CD4-positive, alpha-beta T cell treated with Interleukin-10 for 1 hour (primary cell): ENCODE measurements at places on chromosomes 3 and 15.

GRCh38 chr3:141406265-141406664, 38.0 kb downstream of the ZBTB38 start:
- DNase-seq = no peak

DNA sequence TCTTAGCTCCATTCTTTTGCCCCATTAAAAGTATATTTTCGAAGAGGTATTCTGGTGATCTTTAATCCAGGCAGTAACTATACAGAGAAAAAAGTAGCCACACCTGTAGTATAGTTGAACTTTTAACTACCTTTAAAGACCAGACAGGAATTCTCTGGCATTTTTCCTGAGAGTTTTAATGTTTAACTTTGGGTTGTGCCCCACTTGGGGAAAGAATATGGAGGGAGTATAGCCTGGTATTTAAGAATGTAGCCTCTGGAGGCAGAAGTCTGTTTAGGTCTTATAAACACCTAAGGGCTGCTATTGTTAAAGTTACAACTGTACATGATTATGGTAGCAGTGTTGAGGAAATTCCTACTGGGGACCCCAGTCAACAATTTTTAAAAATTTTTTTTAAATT, 19.3 kb downstream of the C3orf85 start:
- no peak for DNase-seq

GRCh38 chr3:171614318-171614921, 154.2 kb upstream of the TNIK start:
- DNase-seq = peak; percentile 3

GRCh38 chr3:72604328-72604727, 243.9 kb downstream of the SHQ1 start:
- no peak for DNase-seq

- DNase-seq = no peak
These were observed 898.4 kb downstream of the PDCD6IP start for GRCh38 chr3:34696831-34697230.

DNA sequence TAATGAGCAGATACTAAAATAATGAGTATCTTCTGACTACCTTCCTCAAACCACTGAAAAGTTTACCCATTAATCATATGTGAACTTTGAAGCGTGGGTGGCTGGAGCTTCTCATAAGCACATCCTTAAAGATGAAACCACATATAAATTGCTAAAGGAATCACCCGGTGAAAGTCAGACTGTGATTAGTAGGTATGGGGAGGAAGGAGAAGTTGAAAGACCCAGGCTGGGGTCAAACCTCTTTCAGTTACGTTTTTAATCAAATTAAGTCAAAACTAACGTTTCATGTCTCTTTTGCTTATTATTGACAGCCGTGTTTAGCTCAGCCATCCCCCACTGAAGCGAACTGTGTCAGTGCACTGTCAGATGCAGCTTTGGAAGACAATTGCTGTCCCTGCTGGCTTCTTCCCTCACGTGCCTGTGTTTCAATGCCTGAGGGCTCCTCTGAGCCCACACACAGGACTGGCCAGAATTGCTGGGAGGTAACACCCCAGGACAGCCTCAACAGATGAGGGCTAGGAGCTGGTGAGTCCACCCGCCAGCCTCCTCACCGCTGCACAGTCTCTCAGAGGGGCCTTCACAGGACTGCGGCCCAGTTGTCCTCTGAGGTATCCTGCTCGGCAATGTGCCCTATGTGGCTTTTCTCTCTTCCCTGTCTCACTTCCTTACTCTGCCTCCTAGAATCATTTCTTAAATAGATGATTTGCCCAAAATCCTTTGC, 29.3 kb upstream of the SH3BP5 start:
- DNase-seq = peak; percentile 31

DNA sequence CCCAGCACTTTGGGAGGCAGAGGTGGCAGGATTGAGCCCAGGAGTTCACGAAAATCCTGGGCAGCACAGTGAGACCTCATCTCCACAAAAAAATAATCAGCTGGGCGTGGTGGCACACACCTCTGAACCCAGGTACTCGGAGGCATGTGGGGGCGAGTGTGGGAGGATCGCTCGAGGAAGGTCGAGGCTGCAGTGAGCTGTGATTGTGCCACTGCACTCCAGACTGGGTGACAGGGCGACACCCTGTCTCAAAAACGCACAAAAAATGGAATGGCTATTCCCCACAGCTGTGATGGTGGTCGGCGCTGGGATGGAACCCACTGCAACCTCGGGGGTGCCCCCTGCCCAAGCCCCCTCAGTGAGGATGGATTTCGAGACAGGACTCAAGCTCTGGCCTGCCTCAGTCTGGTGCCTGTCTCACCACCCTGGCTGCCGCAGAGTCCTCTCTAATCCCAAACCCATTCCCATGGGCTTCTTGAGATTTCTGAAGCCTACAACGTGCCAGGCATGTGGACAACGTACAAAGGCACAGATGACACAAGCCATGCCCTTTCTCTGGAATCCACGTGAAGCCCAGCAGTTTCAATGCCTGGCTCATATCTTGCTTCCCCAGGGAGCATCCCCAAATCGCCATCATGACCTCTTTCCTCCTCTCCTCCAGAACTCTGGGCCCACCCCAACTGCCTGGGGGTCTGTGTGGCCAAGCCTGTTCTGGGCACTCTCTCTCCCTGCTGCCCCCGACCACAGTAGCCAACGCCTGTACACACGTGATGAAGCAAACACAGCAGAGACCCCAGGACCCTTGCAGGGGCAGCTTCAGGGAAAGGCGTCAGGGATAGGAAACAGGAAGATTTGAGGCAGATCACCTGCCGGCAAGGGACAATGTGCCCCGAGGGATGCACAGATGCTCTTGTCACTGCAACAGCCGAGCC, 32.4 kb downstream of the ADAMTS17 start:
- DNase-seq = no peak

GRCh38 chr3:72009851-72010443, 225.0 kb upstream of the PROK2 start:
- no peak for DNase-seq

GRCh38 chr3:39378088-39378487, 5.1 kb upstream of the SLC25A38 start:
- DNase-seq = peak; percentile 78

GRCh38 chr15:40276927-40277326, 5.9 kb downstream of the ANKRD63 start:
- no peak for DNase-seq

DNA sequence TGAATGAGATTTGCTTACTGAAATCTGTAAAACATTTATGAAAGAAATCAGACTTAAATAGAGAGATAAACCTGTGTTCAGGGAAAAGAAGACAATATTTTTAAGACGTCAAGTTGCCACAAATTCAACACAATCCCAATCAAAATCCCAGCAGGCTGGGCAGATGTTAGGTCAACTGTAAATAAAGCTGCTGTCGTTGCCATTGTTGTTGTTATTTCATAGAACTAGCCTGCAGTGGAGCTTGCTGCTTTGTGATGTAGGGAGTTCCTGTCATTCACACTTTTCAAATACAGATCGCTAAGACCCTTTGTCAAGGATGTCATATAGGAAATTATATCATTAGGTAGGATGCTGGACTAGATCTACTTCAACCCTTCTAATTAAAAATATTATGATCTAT, 123.1 kb downstream of the NEO1 start:
- DNase-seq = no peak

DNA sequence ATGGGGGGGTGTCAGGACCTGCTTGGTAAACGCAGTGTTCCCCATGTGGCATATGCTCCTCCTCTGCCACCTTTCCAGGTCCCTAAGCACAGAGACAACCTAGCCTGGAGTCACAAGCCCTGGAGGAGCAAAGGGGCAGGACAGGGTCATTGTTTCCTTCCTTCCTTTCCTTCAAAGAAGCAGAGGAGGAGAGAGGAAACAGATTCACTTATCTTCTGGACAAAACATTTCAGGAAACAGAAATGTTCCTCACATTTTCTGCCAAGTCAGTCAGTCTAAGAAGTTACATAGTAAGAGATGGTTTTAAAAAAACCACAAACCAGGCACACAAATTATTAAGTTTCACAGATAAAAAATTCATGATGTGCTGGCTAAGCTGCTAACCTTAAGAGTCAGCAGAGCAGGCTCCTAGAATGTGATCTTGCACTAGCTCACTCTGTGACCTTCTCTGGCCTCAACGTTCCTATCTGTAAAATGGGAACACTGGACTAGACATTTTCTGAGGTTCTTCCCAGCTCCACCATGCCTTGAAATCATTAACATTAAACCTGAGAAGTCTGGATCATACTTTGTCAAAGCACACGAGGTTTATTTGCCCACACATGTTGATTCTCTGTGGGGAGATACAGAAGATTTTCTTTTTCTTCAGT, 47.9 kb downstream of the ATP13A5 start:
- DNase-seq = no peak

DNA sequence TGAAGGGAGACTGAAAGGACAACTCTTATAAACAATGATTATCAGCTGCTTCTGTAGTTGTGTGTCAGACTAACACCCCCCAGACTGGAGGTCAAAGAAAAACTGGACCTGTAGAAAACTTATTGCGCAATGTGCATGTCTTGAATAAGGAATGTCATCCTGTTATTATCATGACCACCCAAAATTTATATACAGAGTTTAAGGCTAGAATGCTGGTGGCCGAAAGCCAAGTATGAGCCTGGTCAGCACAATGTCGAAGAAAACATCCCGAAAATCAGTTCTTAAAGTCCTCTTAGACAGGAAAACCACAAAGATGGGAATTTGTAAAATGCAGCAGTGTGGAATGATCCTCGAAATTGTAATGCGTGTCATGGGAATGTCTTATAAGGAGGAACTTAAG, 29.3 kb downstream of the RFTN1 start:
- DNase-seq = no peak

DNA sequence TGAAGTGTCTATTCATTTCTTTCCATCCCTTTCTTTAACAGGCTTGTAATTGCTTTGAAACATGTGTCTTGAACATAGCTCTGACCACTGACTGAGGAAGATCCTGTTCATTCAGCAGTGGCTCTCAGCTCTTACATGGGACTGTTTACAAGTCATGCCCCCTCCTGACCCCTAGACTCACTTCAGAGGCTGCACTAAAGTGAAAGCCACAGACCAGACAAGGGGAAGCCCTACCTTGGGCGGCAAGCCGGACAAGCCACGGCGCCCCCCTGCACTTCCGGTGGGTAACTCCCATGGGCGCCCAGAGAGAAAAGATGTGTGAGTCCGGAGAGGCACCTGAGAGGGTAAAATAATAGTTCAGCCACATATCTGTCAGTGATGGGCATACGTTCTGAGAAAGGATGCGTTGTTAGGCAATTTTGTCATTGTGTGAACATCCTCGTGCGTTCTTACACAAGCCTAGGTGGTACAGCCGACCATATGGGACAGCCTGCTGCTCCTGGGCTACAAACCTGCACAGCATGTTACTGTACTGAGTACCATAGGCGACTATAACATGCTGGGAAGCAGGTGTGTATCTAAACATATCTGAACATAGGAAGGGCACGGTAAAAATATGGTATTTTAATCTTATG, 116.2 kb downstream of the CHSY1 start:
- peak; percentile 15 for DNase-seq

GRCh38 chr15:70833861-70834765, 19.8 kb downstream of the LARP6 start:
- DNase-seq = no peak

- DNase-seq = peak; percentile 77
These were observed 348.6 kb downstream of the PLCL2 start for GRCh38 chr3:17233398-17233800.

GRCh38 chr3:66405701-66406091, 95.1 kb downstream of the LRIG1 start:
- DNase-seq = no peak

GRCh38 chr3:13415236-13415986, 4.7 kb downstream of the NUP210 start:
- no peak for DNase-seq

DNA sequence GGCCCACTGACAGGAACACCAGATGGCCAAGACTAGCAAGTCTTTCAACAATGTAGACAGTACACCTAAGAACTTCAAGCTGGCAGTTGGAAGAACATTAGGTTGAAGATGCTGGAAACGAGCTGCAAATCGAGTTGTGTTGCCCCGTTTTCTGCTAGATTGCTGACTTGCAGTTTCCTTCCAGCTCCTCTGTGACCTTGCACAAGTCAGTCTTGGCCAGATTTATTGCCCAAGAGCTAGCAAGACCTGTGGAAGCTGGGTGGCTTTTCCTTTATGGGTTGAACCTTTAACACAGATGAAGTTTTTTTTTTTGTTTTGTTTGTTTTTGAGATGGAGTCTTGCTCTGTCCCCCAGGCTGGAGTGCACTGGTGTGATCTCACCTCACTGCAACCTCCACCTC, 2.9 kb upstream of the RBM6 start:
- no peak for DNase-seq

GRCh38 chr3:185236969-185237368, 16.9 kb downstream of the EHHADH start:
- no peak for DNase-seq

- no peak for DNase-seq
These were observed 28.8 kb upstream of the TRIM59 start for GRCh38 chr3:160478338-160478737.

DNA sequence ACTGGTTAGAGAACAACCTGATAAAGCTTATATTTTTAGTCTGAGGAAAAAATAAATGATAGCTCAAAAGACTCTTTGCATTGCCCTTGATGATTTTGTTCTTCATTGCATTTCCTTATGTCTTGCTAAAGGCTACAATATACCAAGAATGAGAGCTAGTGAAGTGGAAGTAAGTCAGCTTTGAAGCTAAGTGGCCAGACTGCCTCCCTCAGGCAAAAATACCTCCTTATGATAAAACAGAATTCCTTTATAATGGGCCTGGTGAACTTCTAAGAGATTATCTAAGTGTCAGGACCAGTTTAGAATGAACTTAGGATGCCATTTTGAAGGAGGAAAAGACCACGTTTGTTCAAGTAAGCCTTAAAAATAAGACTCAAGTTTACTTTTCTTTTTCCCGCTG, 678.4 kb downstream of the ROBO2 start:
- DNase-seq = no peak

DNA sequence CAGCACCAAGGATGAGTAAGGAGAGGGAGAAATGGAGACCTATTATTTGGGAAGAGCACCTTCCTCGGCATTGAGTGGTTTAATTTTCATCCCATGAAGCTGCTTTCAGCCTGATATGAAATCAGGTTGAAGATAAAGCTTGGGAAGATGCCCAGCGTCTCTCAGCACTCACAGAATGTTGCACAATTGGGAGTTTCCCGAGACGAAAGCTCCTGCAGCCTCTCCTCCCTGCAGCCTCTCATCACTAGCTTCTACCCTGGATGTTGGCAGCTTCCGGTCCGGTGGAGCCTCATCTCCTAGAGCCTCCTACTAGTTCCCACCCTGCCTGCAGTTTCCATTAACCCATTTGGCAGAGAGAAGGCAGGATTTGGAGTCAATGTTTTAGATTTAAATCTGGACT, 40.3 kb downstream of the EDEM1 start:
- no peak for DNase-seq
